ENCODE measurements at places on chromosomes 5 and 9.

- DNase-seq: no peak
These were observed 70.1 kb upstream of the PANK3 start for GRCh38 chr5:168649306-168649705.

DNA sequence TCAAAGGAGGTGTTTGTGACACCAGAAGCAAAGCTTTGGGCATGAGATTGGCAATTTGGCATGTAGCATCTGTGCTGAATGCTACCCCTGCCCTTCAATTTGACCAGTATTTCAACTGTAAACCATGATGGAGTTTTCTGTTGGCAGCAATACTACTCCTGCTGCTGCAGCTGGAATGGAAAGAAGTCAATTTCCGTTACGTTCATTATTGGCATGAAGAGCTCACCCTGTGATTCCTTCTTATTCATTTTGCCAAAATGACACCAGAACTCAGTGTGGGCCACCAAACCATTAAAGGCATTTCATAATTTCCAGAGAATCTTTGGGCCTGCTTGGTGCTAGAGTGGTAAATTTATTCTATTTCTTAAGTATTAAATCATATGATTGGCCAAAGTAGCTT is 433.1 kb upstream of the DMAC1 start:
- no peak for DNase-seq

- no peak for DNase-seq
These were observed 195.0 kb downstream of the PBX3 start for GRCh38 chr9:125942125-125942524.

DNA sequence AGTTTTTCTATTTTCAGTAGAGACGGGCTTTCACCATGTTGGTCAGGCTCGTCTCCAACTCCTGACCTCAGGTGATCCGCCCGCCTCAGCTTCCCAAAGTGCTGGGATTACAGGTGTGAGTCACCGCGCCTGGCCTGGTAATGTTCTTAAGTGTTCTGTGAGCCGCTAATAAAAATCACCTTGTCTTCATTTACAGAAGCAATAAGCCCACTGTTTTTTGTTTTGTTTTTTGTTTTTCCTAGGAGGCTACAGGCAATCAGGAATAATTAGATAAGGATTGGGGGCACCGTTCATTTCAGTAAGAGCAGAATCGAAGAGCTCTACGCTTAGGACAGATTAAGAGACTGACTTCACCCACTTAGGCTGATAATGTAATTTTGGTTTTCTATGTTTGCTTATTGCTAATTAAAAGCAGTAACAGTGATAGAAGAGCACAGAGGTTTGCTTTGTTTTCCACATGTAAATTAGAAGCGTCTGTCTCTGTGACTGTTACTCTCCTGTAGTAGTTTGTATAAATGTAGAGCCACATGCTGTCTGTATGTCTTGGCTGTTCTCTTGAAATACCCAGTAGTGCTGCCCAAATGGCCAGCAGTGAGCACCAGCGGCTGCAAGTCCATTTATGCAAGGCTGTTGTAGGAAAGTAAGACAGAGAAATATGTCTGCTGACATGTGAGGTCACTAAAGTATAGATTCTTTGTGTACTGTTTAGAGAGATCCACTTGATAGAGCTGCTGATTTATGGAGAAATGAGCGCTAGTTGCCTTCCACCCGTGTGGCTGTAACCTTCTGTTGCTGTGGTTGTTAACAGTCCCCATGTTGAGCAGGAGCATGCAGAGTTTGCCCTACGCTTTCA is 30.5 kb downstream of the TRIO start:
- no peak for DNase-seq

DNA sequence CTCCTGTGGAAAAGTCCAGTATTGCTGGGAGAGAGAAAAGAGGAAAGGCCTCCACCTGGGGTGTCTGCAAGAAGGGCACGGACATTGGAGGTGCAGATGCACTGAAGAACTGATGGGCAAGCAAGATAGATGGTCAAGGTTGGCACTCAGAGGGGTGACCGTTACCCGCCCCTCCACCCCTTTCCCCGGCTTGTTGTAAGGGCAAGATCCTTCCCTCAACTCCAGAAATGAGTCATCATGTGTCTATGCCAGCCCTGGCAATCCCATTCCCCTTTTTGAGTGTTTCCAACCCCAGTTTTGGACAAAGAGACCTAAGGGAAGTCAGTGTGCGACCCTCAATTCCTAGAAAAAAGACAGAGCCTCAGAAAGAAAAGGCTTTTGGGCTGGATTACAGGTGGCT is 34.9 kb upstream of the ATP6V1G1 start:
- DNase-seq: no peak

DNA sequence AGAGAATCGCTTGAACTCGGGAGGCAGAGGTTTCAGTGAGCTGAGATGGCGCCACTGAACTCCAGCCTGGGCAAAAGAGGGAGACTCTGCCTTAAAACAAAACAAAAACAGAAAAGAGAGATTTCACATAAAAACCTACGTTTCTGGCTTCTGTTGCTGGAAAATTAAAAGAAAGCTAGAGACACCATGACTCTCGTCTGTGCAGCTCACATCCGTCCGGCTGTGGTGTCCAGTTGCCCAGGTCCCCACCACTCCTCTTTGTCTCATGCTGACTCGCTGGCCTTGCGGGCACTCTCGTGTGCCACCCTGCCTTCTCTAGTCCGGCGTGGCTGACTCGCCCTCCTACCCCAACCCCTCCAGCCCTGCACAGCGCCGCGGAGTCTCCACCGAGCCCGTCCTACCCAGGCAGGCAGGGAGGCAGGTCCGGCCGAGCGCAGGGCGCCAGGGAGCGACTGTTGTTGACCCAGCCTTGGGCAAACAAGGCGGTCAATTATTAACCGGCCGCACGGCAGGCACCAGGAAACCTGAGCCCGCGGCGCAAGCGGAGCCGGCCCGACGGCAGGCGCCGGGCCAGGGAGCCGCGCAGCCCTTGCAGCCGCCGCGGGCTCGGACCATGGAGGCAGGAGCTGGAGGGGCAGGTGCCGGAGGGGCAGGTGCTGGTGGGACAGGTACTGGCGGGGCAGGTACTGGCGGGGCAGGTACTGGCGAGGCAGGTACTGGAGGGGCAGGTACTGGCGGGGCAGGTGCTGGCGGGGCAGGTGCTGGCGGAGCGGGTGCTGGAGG is at the start of gene PRRT1B:
TSS of gene PRRT1B (plus strand) at position 521 of the 783 bp plus-strand sequence. CDS start at position 614, 93 bp downstream.
- no peak for DNase-seq

All from activated CD4-positive, alpha-beta T cell treated with anti-CD3 and anti-CD28 coated beads for 24 hours (primary cell).